ENCODE measurements at places on chromosomes 7 and 10. TPM values are rescaled to one million over a fixed set of nuclear protein-coding genes. Genes with fewer than 3 reads are reported as not detected.
A peak's percentile ranks its signal among the peaks of the same experiment; 100 is the strongest.

- H3K27ac ChIP-seq: peak overlapping the region; percentile 45
- peak; percentile 20 for DNase-seq
- H3K27me3 ChIP-seq: no peaks in the 10 kb centered on the region
- H3K36me3 ChIP-seq: peaks cover 6% of the 10 kb centered on the region
Measured at GRCh38 chr10:110279407-110279986, 25.2 kb downstream of the SMNDC1 start.

Gene OR6B1
- not detected for total RNA-seq

Gene JAKMIP3
- total RNA-seq: 1.7 TPM

Gene TFEC
- 0.17 TPM for total RNA-seq

GRCh38 chr10:43202657-43203447 lies 64.0 kb downstream of the RASGEF1A start:
- peak; percentile 98 for DNase-seq
- H3K27ac ChIP-seq: no peak overlapping the region
- no peaks in the 10 kb centered on the region for H3K27me3 ChIP-seq

- H3K4me3 ChIP-seq: no peak overlapping the region
- H3K27me3 ChIP-seq: no peaks in the 10 kb centered on the region
- H3K36me3 ChIP-seq: peaks cover 7% of the 10 kb centered on the region
- peaks cover 7% of the 10 kb centered on the region for H3K4me1 ChIP-seq
- no peak overlapping the region for H3K27ac ChIP-seq
Measured at GRCh38 chr7:87316846-87317552, 28.5 kb upstream of the CROT start.
